Thoracic aorta endothelial cell (primary cell): ENCODE measurements at places on chromosomes 7 and 10. TPM values are rescaled to one million over a fixed set of nuclear protein-coding genes. Genes with fewer than 3 reads are reported as not detected.

CYP2E1 gene
- not detected in 2 replicates for total RNA-seq

TUBAL3 gene
- 0.57 and 0.66 TPM in 2 replicates for total RNA-seq

RET gene
- total RNA-seq: 0.07 and 0.27 TPM in 2 replicates

CDHR1 gene
- total RNA-seq: 0.07 and 0.13 TPM in 2 replicates

COL17A1 gene
- total RNA-seq: 1.7 and 1.9 TPM in 2 replicates

LBX1 gene
- total RNA-seq: not detected in 2 replicates

CYP3A7 gene
- total RNA-seq: 0.07 and 0.27 TPM in 2 replicates

PTF1A gene
- not detected in 2 replicates for total RNA-seq

PDZD7 gene
- 0.50 and 0.53 TPM in 2 replicates for total RNA-seq

NUTM2D gene
- total RNA-seq: 0.53 and 1.3 TPM in 2 replicates

CRYGN gene
- total RNA-seq: not detected in 2 replicates

TRIM73 gene
- total RNA-seq: 0.43 and 0.66 TPM in 2 replicates

ZNF239 gene
- total RNA-seq: 0.66 and 0.72 TPM in 2 replicates

GLCCI1 gene
- 4.0 and 4.3 TPM in 2 replicates for total RNA-seq

TMEM130 gene
- not detected in 2 replicates for total RNA-seq

HK1 gene
- 128 and 134 TPM in 2 replicates for total RNA-seq

VAX1 gene
- total RNA-seq: not detected in 2 replicates

WDFY4 gene
- 4.9 and 5.5 TPM in 2 replicates for total RNA-seq

SPAM1 gene
- not detected in 2 replicates for total RNA-seq

C10orf90 gene
- total RNA-seq: not detected in 2 replicates

GBX1 gene
- not detected in 2 replicates for total RNA-seq

MOGAT3 gene
- total RNA-seq: not detected in 2 replicates

HECW1 gene
- total RNA-seq: not detected in 2 replicates

AFAP1L2 gene
- total RNA-seq: 1.7 and 1.9 TPM in 2 replicates

IGFBP1 gene
- 0.72 and 0.80 TPM in 2 replicates for total RNA-seq

ACSL5 gene
- 10.6 and 35.9 TPM in 2 replicates for total RNA-seq

CADPS2 gene
- 74.7 and 81.0 TPM in 2 replicates for total RNA-seq

ITIH2 gene
- total RNA-seq: not detected in 2 replicates

MSS51 gene
- 2.0 TPM in 2 replicates for total RNA-seq

CDC14C gene
- total RNA-seq: not detected in 2 replicates

PDE6C gene
- not detected in 2 replicates for total RNA-seq

ZDHHC4 gene
- 30.7 and 33.9 TPM in 2 replicates for total RNA-seq

BMPER gene
- 0.50 and 3.7 TPM in 2 replicates for total RNA-seq

GIMAP2 gene
- 39.8 and 44.8 TPM in 2 replicates for total RNA-seq

ANXA8 gene
- not detected in 2 replicates for total RNA-seq

C1GALT1 gene
- total RNA-seq: 34.3 and 44.3 TPM in 2 replicates

LIPJ gene
- 0.07 TPM in 1 of 2 replicates, not detected in the other for total RNA-seq
